ENCODE measurements at places on chromosomes 3 and 15. TPM values are rescaled to one million over a fixed set of nuclear protein-coding genes. Genes with fewer than 3 reads are reported as not detected.

CD86 gene
- 4.3 TPM for total RNA-seq

SKIC8 gene
- 24.4 TPM for total RNA-seq

FBXW12 gene
- total RNA-seq = not detected

STX19 gene
- not detected for total RNA-seq

ZIC1 gene
- not detected for total RNA-seq

SMC4 gene
- total RNA-seq = 77.8 TPM

LEKR1 gene
- total RNA-seq = 0.75 TPM

CCR9 gene
- total RNA-seq = 4.0 TPM

CILP gene
- total RNA-seq = 0.26 TPM

Data from T-helper 17 cell (primary cell).